ENCODE measurements at places on chromosomes 7 and 10.

GRCh38 chr10:89588671-89589070, 53.3 kb upstream of the SLC16A12 start:
- no peak for DNase-seq

GRCh38 chr10:22699976-22700375, 14.4 kb downstream of the PIP4K2A start:
- no peak for DNase-seq

DNA sequence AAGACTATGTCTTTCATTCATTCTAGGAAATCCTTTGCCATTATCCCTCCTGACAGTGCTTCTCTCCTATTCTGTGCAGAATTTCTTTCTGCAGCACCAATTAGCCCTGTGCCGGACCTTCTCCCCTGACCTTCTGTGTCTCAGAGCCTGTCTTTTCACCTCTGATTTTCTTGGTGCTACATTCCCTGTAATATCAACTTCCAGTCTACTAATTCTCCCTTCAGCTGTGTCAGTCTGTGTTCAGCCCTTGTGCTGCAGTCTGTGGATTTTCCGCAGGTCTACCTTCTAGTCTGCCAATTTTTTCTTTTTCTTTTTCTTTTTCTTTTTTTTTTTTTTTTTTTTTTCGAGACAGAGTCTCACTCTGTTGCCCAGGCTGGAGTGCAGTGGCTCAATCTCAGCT, 115.8 kb downstream of the ELFN1 start:
- no peak for DNase-seq

- DNase-seq: no peak
Observed at GRCh38 chr7:73612598-73613269, 11.6 kb downstream of the MLXIPL start.

GRCh38 chr7:47764746-47765145, 182.8 kb upstream of the TNS3 start:
- DNase-seq: no peak

GRCh38 chr7:139687211-139687954, 90.4 kb downstream of the HIPK2 start:
- DNase-seq: no peak

- DNase-seq: no peak
Observed at GRCh38 chr7:69620650-69621049, 22.4 kb downstream of the AUTS2 start.

GRCh38 chr7:108499566-108499965, 26.4 kb downstream of the PNPLA8 start:
- DNase-seq: no peak

DNA sequence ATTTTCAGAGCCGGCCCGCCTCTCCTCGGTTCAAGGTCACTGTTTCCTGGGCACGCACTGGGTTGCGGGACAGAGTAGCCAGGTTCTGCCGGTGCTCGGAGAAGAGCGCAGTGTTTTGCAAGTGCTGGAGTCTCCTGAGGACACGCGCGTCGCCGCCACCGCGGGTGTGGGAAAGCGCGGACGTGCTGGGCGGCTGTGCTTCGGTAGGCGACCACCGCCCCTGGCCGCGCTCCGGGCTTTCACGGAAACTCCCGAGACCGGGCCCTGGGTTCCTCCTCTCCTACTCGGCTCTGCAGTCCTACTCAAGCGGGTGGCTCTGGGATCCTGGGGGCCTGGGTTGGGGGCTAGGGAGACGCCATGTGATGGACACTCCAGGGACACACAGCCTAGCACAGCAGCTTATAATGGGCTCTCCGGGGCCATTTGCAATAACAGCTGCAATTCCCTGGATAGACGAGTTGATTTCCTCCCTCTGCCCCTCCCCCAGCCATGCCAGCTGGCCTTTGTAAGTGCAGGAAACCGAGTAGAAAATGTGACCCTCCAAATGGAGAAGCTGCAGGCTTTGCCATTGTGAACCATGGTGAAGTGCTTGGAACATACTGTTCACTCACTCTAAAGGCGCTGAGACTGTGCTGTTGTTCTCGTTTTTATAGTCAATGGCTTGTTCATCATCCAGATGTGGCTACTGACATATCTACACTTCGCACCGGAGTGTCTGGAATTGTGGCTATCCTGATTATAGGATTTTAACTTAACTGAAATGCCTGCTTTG, 2.1 kb downstream of the FRAT1 start:
- DNase-seq: no peak

- no peak for DNase-seq
Observed at GRCh38 chr10:64275774-64276173, 754.6 kb downstream of the REEP3 start.

GRCh38 chr10:24901686-24902399, 50.6 kb downstream of the PRTFDC1 start:
- DNase-seq: peak; percentile 80

DNA sequence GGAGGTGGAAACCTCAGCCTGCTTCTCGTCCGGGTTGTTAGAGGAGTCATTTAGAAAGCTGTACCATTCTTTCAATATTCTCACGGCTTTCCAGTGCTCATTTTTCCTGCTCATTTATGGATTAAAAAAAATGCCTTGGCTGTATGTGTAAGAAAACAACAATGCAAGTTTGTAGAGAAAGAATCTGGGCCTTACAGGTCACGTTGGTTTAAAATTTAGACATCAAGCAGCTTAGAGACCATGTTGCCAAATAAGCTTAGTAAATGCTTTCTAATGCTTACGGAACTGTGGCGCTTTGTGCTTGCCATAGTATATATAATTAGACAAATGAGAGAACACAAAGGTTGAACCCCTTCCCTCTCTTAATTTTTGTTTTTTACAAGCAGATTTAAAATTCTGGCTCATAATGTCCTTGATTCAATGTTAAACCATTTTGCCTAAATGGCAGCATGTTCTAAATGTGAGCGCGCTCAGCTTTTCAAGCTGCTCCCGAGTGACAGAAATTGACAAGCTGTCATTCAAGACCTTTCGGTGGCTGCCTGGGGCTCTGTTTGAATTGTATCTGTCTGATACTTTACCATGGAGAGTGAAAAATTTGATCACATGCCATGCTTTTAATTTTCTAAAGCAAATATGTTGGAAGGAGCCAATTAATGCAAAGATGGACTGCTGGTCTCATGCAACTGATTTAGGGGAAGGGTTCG, 1.1 kb downstream of the ARMS2 start:
- DNase-seq: no peak

DNA sequence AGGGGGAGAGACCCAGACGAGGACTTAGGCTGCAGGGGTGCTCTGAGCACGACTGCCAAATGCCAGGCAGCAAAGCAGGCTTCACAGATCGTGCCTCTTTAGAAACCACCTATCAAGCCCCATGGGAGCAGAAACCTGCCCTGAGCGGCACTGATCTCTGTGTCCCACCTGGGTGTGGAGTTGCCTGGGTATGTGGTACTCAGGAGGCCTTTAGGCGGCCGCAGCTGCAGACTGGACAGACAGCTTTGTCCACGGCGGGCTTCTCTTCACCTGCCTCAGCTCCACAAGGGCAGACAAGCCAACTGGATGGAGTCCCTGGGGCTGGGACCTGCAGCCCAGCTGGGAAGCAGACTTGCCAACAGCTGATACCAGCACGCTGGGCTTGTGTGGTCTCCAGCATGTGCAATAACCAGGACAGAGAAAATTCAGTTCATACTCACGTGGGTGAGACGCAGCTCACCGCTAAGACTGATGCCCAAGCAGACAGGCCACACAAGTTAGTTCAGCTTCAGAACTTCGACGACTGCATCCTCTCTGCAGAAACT, 163.2 kb downstream of the EBF3 start:
- DNase-seq: no peak

- no peak for DNase-seq
Observed at GRCh38 chr10:29815572-29815971, 180.8 kb upstream of the SVIL start.

- DNase-seq: peak; percentile 100
Observed at GRCh38 chr7:18866359-18867036, 250.9 kb downstream of the TWIST1 start.

GRCh38 chr7:42431873-42432272, 194.9 kb upstream of the GLI3 start:
- no peak for DNase-seq

- no peak for DNase-seq
Observed at GRCh38 chr7:113819474-113819873, 99.3 kb downstream of the PPP1R3A start.

GRCh38 chr10:62738916-62739315, 65.6 kb upstream of the ADO start:
- DNase-seq: no peak

- DNase-seq: peak; percentile 89
Observed at GRCh38 chr7:84412161-84412969, 217.8 kb upstream of the SEMA3A start.

DNA sequence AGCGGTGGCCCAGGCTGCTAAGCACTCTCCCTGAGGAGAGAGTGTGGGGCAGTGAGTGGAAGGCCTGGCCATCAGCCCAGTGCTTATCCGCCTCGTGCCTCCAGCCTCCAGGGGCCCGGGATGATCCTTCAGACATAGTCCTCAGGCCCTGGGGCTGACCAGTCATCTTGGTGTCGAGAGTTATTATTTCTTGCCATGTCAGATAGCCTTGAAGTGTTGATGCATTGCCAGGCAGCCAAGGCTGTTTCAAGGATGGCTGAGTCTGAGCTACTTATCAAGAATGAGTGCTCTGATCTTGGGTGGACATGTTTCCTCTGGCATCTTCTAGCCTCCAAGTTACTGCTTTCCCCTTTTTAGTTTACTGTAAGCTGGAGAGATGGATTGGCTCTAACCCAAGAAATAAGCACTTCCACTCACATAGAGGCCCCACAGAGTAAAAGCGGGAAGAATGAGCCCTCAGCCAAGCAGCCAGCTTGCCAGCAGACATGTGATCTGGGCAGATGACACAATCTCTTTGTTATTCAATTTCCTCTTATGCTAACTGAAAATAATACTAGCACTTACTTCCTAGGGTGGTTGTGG, 136.5 kb upstream of the NAMPT start:
- peak; percentile 96 for DNase-seq

- no peak for DNase-seq
Observed at GRCh38 chr10:75588031-75588430, 156.6 kb downstream of the LRMDA start.

- no peak for DNase-seq
Observed at GRCh38 chr7:140557809-140558518, 78.7 kb upstream of the MKRN1 start.

- DNase-seq: no peak
Observed at GRCh38 chr10:88525371-88526069, 57.6 kb downstream of the RNLS start.

DNA sequence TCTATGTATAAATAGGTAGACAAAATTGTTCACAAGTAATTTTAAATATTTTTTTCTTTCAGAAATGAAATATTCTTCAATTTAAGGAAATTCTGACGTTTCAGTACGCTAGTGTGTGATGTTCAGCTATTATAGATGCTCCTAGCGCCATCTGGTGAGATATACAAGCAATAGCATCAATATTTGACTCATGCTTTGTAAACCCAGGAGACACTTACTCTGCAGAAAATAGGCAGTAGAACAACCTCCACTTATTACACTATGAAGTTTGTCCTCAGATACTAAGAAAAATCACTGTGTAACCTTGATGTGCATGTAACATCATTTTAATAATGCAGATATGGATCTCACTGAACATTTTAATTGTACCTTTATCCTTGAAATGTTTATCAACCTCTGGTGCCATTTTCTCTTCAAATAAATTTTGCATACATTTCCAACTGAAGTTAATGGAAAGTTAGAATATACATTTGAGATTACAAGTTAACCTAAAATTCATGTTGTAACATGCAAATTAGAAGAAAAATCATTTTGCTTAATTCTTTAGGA, 151.5 kb upstream of the FAM3C start:
- peak; percentile 47 for DNase-seq

DNA sequence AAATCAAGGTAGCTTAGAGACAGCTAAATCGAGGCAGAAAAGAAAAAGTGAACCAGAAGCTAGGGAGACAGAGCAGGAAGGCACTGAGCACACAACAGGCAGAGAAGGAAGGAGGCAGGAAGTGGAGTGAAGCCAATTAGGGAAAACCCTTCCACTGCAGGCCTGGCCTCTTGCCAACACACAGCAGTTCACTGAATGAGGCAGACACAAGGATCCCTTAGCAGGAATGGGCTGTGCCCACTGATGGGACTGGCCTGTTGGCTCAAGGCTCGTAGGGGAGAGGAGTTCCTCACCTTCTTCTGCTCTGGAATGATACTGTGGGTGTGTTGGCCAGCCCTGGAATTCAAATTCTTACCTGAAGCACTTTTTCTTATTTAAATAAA, 220.3 kb upstream of the STK17A start:
- DNase-seq: no peak

DNA sequence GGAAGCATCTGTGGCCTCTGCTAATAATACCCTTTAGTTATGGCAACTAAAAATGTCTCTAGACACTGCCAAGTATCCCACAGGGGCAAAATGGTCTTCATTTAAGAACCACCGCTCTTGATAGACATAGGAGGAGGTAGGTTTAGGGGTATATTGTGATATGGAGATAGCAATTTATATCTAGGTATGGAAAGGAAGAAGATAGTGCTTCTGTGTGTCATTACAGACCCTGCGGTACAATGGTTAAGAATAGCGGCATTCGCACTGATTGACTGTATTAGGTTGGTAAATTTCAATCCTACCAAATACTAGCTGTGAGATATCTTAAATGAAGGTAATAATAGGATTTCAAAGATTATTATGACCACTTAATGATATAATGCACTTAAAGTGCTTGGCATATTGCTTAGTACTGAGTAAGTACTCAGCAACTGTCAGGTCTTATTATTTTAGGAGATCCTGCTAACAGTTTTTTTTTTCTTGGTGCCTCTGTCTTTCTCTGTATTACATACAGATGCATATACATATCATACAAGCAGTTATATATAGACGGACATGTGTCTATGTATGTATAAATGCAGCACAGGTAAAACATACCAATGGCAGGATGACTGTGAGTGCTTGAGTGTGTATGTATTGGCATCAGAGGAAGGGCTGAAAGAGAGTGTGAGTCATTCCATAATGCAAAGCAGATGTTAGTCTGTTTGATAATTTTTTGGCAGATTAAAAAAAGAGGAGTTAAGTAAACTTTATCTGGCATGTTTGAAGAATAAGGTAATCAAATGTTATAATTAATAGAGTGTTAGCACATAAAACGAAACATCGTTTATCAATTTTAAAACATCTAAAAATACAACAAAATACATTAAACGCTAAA, 50.0 kb upstream of the ITGB8 start:
- DNase-seq: peak; percentile 31

DNA sequence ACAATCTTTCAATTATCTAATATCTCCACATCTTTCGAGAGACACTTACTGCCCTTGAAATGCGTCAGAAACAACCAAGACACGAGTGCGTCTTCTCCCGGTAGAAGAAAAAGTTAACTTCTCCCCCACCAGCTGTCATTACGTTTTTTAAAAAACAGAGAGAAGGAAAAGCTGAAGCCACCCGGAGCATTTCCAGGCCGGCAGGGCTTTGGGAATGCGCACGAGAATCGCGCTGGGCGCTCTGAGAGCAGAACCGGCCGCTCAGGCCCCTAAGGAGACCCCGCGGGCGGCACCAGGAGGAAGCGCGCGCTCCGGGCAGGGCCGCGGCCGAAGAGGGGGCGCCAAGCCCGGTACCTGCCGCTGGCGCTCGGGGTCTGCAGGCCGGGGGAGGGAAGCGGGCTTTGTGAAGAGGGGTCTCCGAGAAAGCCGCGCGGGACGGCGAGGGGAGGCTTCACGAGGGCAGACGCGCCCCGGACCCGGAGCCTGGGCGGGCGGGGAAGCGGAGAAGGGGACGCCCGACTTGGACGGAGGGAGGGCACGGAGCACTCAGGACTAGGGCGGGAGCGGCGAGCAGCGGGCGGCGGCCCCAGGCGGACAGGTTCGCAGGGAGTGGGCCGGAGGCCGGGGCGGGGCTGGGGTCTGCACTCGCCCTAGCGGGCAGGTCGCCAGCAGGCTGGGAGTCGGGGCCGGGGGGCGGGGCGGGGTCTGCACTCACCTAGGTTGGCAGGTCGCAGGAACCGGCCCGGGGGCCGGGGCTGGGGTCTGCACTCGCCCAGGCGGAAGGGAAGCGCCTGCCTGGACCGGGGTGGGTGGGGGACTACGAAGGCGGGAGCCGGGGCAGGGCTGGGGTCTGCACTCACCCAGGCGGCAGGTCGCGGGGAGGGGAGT, 932 bp downstream of the ESYT2 start:
- DNase-seq: no peak
